ENCODE measurements at places on chromosomes 1 and 21.
A peak's percentile ranks its signal among the peaks of the same experiment; 100 is the strongest.

GRCh38 chr1:209597499-209597898, 14.0 kb downstream of the CAMK1G start:
- DNase-seq: no peak

DNA sequence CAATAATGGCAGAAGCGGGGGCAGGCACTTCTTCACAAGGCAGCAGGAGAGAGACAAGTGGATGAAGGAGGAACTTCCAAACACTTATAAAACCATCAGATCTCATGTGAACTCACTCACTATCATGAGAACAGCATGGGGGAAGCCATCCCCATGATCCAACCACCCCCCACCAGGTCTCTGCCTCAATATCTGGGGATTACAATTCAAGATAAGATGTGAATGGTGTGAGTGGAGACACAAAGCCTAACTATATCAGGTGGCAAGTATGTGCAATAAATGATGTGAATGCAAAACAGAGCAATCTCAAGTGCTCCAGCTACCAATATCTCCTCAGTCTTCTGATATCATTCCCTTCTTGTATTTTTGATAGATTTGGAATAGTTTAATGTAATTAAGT, 12.4 kb downstream of the CFHR2 start:
- no peak for DNase-seq

DNA sequence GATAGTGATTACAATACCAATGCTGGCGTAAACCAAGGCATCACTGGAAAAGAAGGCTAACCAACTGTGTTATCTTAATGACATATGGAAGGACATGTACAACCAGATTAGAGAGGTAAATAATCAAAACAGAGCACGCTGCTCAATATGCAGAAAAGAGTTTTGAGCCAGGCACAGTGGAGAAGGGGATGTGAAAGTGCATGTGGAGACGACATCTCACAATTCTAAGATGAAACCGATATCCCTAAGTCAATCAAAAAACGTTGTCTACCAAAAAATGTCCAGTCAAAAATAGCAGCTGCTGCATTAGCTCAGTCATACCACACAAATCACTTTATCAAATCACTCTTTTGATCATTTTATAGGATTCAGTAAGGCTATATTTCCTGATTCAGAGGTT, 116.3 kb upstream of the OLIG2 start:
- no peak for DNase-seq

GRCh38 chr1:199124351-199124750, 485.5 kb downstream of the PTPRC start:
- no peak for DNase-seq

DNA sequence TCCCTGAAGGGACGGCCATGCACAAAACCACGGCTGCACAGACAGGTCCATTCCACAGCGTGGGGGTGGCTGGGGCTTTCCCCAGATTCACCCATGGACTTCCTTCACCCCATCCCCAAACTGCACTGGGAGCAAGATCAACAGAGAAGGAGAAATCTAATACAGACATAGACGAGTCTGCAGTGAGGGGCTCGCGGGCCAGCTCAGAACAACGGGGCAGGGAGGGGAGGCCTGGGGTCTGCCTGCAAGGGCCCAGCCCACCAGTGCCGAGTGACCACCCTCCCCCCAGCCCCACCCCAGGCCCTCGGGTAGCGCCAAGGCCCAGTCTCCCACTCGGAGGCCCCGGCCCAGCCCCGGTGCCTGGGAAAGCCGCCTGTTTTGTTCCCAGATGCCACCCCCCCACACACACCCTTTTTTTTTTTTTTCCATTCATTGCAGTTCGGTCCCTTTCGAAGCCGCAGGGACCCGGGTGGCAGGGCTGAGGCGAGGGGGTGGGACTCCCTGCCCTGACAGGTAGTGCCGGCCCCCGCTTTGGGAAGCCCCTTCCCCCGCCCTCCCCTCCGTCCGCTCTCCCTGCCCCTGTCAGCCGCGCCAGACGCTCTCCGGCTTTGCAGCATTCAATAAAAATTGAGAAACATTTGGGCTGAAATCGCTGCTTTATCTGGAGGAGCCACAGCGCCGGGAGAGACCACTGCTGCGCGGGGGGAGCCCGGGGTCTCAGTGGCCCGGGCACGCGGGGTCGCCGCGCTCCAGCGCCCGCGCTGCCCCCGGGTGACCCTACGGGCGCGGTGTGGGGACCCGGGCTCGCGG, 543 bp upstream of the EPHB2 start:
- no peak for DNase-seq

- no peak for DNase-seq
Observed at GRCh38 chr1:6868660-6869380, 83.6 kb downstream of the CAMTA1 start.

- DNase-seq: no peak
Observed at GRCh38 chr1:94895518-94895917, 31.4 kb downstream of the CNN3 start.

DNA sequence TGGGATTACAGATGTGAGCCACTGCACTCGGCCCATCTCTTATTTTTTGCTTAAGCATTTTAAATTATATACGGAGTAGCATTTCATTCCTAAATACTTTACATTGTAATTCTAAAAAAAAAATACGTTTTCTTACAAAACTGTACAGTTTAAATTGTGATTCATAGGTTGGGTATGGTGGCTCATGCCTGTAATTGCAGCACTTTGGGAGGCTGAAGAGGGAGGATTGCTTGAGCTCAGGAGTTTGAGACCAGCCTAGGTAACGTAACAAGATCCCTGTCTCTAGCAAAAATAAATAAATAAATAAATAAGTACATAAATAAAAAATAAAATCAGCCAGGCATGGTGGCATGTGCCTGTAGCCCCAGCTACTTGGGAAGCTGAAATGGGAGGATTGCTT, 24.6 kb downstream of the TBCE start:
- no peak for DNase-seq

DNA sequence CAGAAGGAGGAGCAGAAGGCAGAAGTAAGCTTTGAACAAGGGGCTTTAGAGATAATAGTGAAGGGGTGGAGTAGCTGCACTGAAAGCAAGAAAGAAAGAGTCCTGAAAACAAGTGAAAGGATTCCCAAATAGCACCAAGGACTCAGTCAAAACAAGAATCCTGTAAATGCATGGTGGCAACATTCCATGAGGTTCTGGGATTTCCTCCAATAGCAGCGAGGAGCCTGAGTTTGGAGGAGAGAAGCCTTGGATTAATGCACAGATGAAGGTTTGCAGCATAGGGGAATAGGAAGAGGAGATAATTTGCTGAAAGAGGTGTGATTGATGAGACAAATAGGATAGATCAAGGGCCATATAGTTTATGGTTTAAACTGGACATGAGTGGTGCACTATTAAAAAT, 10.9 kb downstream of the KRTAP22-2 start:
- DNase-seq: no peak

DNA sequence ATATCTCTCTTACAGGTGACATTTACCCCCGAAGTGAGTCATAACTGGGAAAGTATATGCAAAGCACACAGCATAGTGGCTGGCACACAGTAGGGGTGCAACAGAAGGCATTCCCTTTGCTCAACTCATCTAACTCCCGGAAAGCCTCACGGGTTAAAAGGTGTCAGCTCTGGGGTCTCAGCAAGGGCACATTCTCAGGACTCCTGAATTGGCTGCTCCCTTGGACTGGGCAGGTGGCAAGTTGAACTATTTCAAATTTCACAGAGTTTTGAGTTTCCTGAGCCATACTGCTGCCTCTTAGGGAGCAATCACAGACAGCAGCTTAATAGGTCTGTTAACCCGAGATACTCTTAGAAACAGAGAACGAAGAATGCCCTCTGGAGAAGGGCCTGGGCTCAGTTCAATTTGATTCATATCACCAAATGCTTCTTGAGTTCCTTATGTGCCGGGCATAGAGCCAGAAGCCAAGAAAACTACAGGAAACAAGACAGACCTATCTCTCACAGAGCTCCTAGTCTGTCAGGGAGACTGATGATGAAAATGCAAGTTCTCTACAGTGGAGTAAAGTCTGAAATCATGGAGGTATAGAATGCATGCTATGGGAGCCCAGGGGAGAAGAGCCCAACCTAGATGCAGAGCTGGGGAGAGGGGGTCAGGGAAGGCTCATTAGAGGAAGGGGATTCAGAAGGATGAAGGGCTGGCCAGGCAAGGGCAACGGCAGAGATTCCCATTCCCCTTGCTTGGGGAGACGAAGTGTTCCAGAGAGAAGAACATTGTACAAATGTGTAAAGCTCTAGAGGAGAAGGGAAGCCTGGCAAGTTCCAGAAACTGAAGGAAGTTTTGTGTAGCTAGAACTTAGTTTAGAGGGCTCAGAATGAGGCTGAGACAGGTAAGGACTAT, 143.9 kb upstream of the HMGB4 start:
- no peak for DNase-seq

GRCh38 chr1:63327417-63328054, 5.2 kb downstream of the FOXD3 start:
- DNase-seq: peak; percentile 38

- no peak for DNase-seq
Observed at GRCh38 chr1:234518876-234519275, 39.9 kb upstream of the TARBP1 start.

DNA sequence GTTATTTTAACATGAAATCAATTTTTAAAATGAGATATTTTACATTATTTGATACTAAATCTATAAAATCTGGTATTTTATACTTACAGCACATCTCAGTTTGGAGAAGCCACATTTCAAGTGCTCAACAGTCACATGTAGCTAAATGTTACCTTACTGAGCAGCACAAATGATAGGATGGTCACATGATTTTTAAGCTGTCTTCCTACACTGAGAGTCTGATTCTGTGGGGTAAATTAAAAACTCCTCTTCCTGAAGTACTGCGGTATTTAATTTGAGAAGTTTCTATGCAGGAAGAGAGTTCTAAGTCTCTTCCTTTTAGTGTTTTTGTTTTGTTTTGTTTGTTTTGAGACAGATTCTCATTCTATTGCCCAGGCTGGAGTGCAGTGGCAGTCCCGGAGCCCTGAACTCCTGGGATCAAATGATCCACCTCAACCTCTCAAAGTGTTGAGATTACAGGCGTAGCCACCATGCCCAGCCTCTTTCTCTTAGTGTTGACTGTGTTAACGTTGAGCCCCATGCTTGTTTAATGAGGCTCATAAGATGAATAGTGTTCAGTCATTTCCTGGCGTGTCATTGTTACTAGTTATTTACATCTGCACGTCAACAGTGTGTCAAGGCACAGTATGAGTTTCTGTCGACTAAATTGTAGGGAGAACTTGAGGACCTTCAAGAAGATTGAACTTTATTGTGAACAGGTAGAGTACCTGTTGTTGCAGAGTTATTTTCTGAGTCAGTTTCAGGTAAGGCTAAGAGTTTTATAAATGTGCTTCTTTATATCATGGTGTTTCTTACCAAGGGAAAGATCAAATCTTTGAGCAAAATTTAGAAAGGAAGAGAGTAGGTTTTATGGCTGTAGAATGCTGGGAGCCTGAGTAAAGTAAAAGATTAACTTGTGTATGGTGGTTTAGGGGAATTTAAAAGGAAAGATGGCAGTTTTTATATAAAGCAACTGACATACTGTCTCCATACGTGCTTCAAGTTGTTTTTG, 3.3 kb downstream of the CNST start:
- DNase-seq: peak; percentile 71

DNA sequence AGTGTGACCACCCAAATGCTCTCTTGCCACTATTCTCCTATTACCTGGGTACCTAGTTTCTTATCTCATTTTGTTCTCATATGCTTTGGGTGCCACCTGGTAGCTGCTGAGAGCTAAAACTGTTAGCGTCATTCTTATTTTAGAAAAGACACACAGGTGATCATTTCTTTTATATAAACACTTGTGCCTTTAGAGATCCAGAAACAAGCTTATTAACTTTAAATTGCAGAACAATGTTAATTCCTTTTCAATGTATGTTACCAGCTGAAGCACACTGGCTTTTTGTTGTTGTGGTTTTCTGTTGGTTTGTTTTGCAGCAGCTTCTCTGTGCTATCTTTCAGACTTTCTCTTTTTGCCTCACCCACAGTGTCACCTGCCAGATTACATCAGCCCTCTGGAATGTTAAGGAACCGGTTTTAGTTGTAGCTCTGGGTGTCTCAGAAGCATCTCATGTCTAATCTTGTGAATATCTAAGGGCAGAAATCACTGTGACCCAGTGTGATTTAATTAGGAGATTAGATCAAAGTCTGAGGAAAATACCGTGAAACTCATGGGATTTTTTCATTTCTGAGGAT, 43.4 kb upstream of the SLC19A2 start:
- DNase-seq: no peak

- no peak for DNase-seq
Observed at GRCh38 chr1:20921285-20921684, 134.2 kb upstream of the HP1BP3 start.

DNA sequence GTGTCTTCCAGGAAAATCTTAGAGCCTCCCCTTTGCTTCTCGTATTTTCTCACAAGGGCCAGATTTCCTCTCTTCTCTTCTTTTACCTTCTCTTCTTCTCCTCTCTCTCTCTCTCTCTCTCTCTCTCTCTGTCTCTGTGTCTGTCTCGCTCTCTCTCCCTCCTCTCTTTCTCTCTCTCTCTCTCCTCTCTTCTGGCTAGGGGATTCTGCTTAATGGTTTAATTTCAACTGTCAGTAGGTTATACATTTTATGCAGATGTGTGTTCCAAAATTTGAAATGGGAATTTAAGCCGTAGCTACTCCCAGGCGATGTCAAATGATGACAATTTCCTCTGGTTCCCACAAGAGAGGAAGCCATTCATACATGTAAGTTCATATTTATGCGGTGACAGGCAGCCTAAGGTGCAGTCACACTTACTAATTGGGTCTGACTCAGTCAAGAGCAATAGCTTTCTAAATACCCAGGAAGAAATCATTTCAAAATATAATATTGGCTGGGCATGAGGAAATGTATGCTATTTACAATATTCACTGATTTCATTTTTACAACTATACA, 1.4 kb downstream of the DSCAM start:
- no peak for DNase-seq

DNA sequence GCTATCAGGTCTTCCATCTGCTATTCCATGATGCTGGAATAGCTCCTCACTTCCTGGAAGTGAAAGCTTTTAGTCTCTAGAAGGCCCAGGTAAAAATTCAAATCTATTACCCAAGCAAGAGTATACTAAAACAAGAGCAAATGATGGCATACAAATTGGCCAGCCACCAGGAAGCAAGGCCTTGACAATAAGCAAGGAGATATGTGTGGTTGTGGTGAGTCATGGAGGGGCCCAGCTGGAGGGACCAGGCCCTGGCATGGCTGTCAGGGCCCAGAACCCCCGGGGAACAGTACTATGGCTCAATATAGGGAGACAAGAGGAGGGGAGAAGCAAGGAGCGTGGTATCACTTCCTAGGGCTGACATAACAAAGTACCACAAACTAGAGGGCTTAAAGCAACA, 358.7 kb downstream of the RRAGC start:
- no peak for DNase-seq

- DNase-seq: no peak
Observed at GRCh38 chr1:202107321-202107761, 15.4 kb upstream of the GPR37L1 start.

DNA sequence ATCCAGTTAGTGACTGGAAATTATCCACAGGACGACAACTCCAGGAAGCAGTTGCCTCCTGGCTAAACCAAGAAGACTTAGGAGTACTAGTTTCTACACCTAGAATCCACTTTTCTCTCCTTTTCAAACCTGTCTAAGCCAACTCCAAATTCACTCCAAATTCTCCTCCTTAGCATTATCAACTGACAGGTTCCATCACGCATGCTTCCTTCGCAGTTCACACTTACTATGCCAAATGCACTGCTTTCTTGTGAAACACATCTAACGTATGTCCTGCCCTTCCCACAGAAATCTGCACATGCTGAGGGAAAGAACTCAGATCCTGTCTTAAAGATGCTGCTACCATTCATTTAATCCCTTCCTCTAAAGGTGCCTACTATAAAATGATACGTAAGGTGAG, 225.9 kb downstream of the RERE start:
- no peak for DNase-seq

Data from CD4-positive, alpha-beta T cell treated with Interleukin-4 for 4 hours (primary cell).